ENCODE measurements at places on chromosomes 12 and 14. TPM values are rescaled to one million over a fixed set of nuclear protein-coding genes. Genes with fewer than 3 reads are reported as not detected.

DNA sequence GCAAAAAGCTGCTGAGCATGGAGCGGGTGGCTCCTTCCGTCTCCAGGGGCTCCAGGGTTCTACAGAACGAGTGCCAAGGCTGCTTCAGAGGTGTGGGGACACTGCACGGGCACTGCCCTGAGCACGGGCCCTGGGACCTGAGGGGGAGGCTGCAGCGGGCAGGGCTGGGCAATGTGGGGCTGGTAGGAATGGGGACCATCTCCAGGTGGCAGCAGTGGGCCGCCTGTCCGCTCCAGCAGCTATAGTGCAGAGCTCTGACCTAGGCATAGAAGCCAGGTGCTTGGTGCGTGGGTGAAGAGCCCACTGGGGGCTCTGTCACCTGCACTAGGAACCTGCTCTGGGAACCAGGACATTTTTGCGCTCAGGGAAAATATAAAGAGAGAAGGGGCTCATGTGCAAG is 22.3 kb downstream of the HDAC7 start:
- DNase-seq: no peak
- peaks cover 13% of the 10 kb centered on the region for H3K4me1 ChIP-seq
- H3K27ac ChIP-seq: no peak overlapping the region

DNA sequence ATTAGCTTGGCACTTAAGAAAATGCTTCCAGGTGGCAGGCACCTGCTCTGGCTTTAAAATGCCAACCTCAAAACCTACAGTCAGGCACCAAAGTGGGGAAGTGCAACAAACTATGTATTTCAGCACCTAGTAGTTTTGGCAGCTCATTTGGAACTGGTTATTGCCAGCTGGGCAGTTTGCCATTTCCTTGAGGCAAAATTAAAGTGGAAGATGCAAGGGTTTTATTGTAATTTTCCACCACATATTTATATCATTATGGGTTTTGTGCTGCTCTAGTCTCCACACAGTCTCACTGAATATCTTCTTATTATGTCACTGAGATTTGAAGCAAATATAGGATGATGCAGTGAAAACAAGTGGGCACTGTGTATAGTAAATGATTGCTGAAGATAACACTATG is 117.0 kb downstream of the PRKD1 start:
- H3K4me1 ChIP-seq: peaks cover 9% of the 10 kb centered on the region
- no peak overlapping the region for H3K4me3 ChIP-seq
- no peaks in the 10 kb centered on the region for H3K27me3 ChIP-seq
- DNase-seq: no peak
- H3K36me3 ChIP-seq: no peaks in the 10 kb centered on the region
- H3K27ac ChIP-seq: no peak overlapping the region

Gene KRT6A
- total RNA-seq: not detected

Gene WSCD2
- total RNA-seq: 35.5 TPM

DNA sequence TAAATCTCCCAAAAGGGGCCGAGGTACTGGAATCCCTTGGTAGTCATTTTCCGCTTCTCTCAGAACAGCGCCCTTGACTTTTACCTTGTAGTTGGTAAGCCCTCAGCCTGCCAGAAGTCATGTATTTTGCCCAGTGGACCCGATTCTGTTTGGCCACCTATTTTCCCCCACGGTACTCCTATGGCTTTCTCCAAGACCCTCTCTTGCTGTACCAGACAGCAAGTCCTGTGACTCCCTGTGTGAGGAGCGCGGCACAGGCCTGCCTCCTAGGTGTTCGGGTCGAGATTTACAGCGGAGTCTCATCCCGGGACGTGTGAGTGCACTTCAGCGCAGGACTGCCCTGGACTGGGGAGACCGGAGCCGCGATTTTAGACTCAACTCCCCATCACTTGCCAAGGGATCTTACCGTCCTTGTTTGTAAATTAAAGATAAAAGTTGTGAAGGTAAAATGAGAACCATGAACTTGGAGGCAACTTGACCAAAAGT is 1.1 kb upstream of the MBD6 start:
- H3K27me3 ChIP-seq: no peaks in the 10 kb centered on the region
- peak overlapping the region; percentile 100 for H3K27ac ChIP-seq
- H3K4me3 ChIP-seq: no peak overlapping the region
- DNase-seq: peak; percentile 59
- H3K36me3 ChIP-seq: peaks cover 21% of the 10 kb centered on the region

Gene ASB2
- total RNA-seq: not detected

GRCh38 chr12:55659486-55660385 is 23.0 kb downstream of the OR10P1 start:
- H3K4me1 ChIP-seq: no peaks in the 10 kb centered on the region
- H3K27me3 ChIP-seq: no peaks in the 10 kb centered on the region
- no peak overlapping the region for H3K4me3 ChIP-seq
- H3K27ac ChIP-seq: no peak overlapping the region

Gene KRT78
- not detected for total RNA-seq

GRCh38 chr12:92845329-92845728 is 83.8 kb downstream of the EEA1 start:
- DNase-seq: no peak
- H3K36me3 ChIP-seq: no peaks in the 10 kb centered on the region
- no peak overlapping the region for H3K27ac ChIP-seq
- no peaks in the 10 kb centered on the region for H3K4me1 ChIP-seq

GRCh38 chr14:100554696-100555320 is 32.4 kb downstream of the BEGAIN start:
- no peaks in the 10 kb centered on the region for H3K4me1 ChIP-seq
- no peak overlapping the region for H3K4me3 ChIP-seq
- DNase-seq: no peak
- no peak overlapping the region for H3K27ac ChIP-seq
- no peaks in the 10 kb centered on the region for H3K27me3 ChIP-seq
- H3K36me3 ChIP-seq: no peaks in the 10 kb centered on the region

Gene TAS2R50
- total RNA-seq: 4.0 TPM

Gene CD69
- 18.2 TPM for total RNA-seq

DNA sequence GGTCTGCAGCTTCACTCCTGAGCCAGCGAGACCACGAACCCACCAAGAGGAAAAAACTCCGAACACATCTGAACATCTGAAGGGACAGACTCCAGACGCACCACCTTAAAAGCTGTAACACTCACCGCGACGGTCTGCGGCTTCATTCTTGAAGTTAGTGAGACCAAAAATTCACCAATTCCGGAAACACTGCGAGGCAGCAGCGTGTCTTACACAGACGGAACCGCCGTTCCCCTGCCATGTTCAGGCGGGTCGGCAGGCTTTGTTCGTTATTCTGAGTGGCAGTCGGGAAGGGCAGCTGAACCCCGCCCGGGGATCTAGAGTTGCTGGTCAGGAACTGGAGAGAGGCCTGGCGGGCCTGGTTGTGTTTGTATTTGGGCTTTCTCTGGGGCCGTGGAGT is 20.3 kb upstream of the LPCAT3 start:
- no peaks in the 10 kb centered on the region for H3K4me1 ChIP-seq
- no peaks in the 10 kb centered on the region for H3K36me3 ChIP-seq
- H3K27ac ChIP-seq: no peak overlapping the region
- no peaks in the 10 kb centered on the region for H3K27me3 ChIP-seq
- H3K4me3 ChIP-seq: no peak overlapping the region

- H3K4me3 ChIP-seq: no peak overlapping the region
- H3K4me1 ChIP-seq: no peaks in the 10 kb centered on the region
- H3K27ac ChIP-seq: no peak overlapping the region
Observed at GRCh38 chr12:9699269-9699897, 29.9 kb downstream of the CLEC2D start.

DNA sequence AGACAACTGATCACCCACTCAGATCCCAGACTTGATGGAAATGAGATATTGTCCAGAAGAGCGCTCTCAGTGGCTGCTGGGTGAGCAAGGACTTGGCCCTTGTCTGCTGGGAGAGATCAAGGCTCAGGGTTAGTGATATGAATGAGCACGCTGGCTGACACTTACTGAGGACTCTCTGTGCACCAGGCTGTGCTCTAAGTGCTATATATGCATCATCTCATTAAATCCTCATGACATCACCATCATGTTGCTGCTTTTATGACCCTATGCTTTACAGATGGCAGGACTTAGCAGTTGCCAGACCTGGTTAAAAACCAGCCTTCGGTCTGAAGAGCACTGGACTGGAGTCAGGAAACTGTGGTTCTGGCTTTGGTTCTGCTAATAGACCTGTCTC is 260.9 kb downstream of the VRK1 start:
- H3K4me1 ChIP-seq: no peaks in the 10 kb centered on the region
- H3K27me3 ChIP-seq: no peaks in the 10 kb centered on the region
- H3K4me3 ChIP-seq: no peak overlapping the region
- H3K36me3 ChIP-seq: no peaks in the 10 kb centered on the region

DNA sequence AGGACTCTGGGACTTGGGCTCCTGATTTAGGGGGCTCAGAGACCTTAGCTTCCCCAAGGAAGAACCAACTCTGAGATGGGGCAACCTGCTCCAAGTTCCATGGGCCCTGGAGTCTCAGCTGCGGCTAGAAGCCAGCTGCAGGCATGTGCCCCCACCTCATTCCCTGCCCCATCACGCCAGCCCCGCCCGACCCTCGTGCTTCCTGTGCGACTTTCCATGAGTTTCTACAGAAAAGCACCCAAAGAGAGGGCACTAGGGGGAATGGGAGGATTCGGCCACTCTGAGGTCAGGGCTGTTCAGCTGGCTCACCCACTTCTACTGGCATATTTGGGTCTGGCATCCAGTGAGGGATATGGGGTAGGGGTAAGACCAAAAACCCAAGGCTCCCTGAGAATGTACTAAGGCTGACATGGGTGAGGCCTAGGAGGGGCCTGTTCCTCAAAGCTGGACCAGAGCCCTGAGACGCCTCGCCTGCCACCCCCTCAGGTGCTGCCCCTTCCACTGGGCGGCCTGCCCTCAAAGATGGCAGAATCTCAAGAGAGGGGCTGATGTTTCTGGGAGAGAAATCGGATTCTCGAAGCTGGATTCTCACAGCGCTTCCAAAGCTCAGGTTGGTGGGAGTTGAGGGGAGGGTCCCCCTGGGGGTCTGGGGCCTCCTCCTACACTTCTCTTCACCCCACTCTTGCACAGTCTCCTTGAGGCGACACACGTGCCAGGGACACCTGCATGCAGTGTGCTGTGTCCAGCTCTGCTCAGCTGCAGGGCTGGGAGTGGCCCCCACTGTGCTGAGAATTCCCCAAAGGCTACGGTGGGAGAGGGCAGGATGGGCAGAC is 22.1 kb downstream of the FAIM2 start:
- H3K27me3 ChIP-seq: no peaks in the 10 kb centered on the region
- H3K4me3 ChIP-seq: no peak overlapping the region
- peaks cover 6% of the 10 kb centered on the region for H3K4me1 ChIP-seq
- H3K36me3 ChIP-seq: no peaks in the 10 kb centered on the region

- no peak overlapping the region for H3K27ac ChIP-seq
- no peak overlapping the region for H3K4me3 ChIP-seq
- no peaks in the 10 kb centered on the region for H3K27me3 ChIP-seq
- no peak for DNase-seq
- H3K36me3 ChIP-seq: no peaks in the 10 kb centered on the region
- no peaks in the 10 kb centered on the region for H3K4me1 ChIP-seq
Observed at GRCh38 chr12:89390802-89391673, 38.7 kb upstream of the DUSP6 start.

Gene GPRC5A
- 107 TPM for total RNA-seq

DNA sequence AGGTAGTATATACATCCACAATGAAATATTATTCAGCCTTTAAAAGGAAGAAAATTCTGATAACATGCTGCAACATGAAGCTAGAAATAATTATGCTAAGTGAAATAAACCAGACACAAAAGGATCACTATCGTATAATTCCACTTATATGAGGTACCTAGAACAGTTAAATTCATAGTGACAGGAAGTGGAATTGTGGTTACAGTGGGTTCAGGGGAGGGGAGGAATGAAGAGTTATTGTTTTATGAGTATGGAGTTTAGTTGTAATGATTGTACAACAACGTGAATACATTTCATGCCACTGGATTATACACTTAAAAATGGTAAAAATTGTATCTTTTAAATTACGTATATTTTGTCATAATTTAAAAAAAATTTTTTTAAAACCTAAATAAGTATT is 21.0 kb downstream of the EEA1 start:
- no peaks in the 10 kb centered on the region for H3K27me3 ChIP-seq
- no peak for DNase-seq
- H3K27ac ChIP-seq: no peak overlapping the region

GRCh38 chr12:59595883-59596540 is at the start of gene SLC16A7:
Gene SLC16A7 (plus strand): TSS chr12:59596029. CDS start chr12:59704802, 108,773 bp downstream.
- peak; percentile 84 for DNase-seq
- no peaks in the 10 kb centered on the region for H3K27me3 ChIP-seq
- H3K36me3 ChIP-seq: no peaks in the 10 kb centered on the region
- peak within 1 kb of the TSS; percentile 61 for H3K4me3 ChIP-seq
- peaks cover 8% of the 10 kb centered on the region for H3K4me1 ChIP-seq

Gene IPO8
- total RNA-seq: 47.5 TPM

DNA sequence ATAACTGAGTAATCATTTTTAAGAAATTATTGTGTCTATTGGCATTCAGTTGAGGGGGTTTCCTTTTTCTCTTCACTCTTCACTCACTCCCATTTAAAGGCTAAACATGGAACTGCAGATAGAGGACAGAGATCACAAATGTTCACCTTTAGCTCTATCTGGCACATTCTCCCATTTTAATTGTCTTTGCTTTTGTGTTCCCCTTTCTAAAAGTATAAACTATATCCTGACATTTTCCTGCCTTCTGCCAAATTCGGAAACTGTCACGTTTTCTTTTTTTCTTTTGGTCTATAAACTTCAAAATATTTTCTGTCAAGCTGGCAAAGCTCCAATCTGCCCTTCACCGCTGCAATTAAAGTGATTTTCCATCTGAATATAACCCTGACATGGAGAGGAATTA is 219.8 kb upstream of the CDKN3 start:
- peaks cover 31% of the 10 kb centered on the region for H3K4me1 ChIP-seq
- no peak overlapping the region for H3K4me3 ChIP-seq
- H3K27ac ChIP-seq: no peak overlapping the region

Gene SLCO1B3
- 0.13 TPM for total RNA-seq

- H3K27me3 ChIP-seq: no peaks in the 10 kb centered on the region
- peak overlapping the region; percentile 20 for H3K27ac ChIP-seq
- no peak overlapping the region for H3K4me3 ChIP-seq
Observed at GRCh38 chr12:86233126-86233525, 23.1 kb downstream of the MGAT4C start.

DNA sequence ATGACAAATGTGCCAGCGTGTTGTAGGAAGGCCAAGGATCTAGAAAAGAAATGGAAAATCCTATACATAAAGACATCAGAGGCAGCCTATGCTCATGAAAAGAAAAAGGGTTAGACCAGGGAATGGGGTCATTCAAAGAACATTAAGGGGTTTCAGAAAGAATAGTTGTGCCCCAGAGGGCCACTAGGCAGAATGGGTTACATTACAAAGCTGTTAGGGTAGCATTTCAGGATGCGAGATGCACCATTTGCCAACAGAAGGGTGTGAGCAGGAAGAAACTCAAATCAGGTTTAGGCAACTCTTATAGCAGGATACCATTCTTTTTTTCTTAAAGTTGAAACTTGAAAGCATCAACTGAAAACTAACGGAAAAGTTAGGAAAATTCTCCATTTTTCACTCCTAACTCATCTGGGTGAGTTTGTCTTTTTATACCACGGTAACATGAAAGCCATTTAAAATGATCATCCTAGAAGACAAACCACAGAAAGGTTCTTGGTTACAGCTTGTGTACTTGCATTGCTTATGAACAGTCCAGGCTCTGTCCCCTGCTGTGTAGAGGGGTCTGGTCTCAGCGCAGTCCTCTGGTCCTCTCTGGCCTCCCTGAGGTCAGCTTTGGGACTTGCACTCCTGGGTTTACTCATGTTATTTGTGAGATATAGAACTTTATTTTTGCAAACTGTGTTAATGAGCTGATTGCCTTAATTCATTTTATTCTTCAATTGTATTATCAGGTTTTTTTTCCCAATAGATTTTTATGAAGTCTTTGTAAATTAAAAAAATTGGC is 209.1 kb downstream of the DACT1 start:
- H3K4me1 ChIP-seq: no peaks in the 10 kb centered on the region
- H3K27ac ChIP-seq: no peak overlapping the region
- no peak for DNase-seq
- H3K4me3 ChIP-seq: no peak overlapping the region
- no peaks in the 10 kb centered on the region for H3K36me3 ChIP-seq
- H3K27me3 ChIP-seq: no peaks in the 10 kb centered on the region

Gene CHURC1
- total RNA-seq: 90.2 TPM

All from thyroid gland (tissue), 4 donors.